Esophagus squamous epithelium (tissue), 5 donors: ENCODE measurements at places on chromosomes 5 and 9. TPM values are rescaled to one million over a fixed set of nuclear protein-coding genes. Genes with fewer than 3 reads are reported as not detected.

Gene PHF24
- total RNA-seq, result not detected

- no peak for DNase-seq
These were observed 14.2 kb downstream of the KIAA1958 start for GRCh38 chr9:112500842-112501241.

GRCh38 chr5:65654713-65655112, 29.9 kb downstream of the SHLD3 start:
- no peak for DNase-seq

DNA sequence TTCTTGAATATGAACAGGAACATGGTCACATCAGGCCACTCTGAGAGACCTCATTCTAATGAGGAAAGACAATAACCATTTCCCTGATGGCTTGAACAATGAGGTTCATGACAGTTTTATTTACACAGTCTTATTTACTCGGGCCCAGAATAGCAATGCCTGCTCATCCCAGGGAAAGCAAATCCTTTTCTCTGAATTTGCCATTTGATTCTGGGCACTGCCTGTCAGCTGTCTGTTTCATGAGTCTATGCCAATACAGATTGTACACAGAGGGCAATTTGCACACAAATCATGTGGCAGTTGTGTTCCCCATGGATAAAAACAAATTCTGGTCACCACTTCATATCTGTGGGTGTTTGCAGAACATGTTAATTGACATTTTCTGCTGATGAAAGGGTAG, 492.5 kb downstream of the ACTL7B start:
- no peak for DNase-seq

GRCh38 chr5:7653046-7653445, 197.9 kb downstream of the CFAP90 start:
- no peak for DNase-seq

Gene LHX6
- total RNA-seq, result not detected

DNA sequence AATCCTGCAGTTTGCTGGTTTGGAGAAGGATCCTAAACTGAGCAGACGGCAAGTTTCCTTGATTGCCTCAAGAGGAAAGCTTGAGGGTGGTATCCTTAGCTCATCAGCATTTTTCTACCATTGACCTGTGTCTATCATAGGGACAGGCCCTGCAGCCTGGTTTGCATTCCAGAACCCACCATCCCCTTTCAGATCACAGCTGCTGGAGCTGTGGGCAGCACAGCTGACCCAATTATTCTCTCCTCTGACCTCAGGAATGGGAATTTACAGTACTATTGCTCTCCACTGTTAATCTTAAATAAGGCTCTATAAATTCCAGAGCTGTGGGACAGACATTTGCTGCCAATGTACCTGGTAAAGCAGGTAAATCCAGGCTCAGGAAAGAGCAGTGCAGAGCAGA, 163.0 kb downstream of the SPOCK1 start:
- DNase-seq, result no peak

Gene PAEP
- total RNA-seq, result not detected

GRCh38 chr9:98150164-98150563, 31.1 kb upstream of the TRIM14 start:
- DNase-seq, result no peak

DNA sequence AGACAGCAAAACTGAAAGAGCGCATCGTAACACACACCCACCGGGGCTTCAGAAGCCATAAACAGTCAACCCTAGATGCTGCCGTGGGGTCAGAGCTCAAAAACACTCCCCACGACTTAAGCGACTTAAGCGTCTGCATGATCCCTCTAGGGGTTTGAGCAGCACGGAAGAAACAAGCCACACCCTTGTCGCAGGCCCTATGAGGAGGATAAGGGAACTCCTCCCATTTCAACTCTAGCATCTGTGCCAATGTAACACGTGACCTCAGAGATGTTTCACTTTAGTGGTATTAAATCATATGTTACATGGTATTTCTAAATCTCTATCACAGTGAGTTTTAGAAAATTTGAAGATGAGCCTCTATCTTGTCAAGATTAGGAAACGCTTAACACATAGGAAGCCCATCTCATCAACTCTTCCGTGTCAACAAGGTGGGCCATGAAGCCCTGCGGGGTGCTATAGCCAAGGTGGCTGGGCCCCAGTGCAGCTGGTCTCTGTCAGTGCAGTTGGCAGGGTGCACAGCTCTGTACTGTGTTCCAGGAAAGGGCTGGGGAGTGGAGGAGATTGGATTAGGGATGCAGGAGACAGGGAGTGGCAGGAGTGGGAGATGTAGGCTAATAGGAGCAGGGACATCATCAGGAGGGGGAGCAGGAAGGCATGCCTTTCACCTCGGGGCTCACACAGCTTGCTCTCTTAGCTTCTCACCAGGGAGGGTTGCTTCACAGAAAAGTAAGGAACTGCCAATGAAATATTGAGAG, 33.1 kb downstream of the ZCCHC9 start:
- DNase-seq, result no peak

DNA sequence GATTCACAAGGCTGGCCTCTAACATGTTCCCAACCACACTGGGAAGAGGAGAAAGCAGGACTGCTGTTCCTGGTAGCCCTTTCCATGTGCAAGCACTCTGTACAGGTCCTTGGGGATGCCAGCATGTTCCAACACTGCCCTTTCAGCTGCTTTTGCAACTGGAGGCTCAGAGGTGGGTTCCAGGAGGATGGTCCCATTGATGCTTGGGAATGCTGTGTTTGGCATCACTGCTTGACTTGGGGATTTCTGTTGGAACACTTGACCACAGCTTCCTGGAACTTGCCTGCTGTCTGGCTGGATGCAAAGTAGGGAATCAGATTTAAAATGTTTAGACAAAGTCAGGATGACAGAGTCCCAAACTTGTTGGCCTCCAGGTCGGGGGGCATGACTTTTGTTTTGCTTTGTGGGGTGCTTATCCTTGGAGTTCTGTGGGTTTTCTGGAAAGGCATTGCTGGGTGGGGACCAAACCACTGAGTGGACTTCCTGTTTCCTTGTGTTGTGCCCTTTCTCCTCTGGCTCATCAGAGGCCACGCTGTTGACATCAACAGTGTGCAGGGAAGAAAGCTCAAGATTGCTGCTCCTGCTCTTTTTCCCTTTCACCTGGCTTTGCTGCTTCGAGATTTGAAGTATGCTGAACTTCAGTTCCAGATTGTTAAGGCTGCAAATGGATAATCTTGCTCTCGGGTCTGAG, 148.5 kb upstream of the RPS23 start:
- DNase-seq, result no peak

Gene LECT2
- total RNA-seq, result not detected

- no peak for DNase-seq
These were observed 31.5 kb upstream of the ZCCHC9 start for GRCh38 chr5:81269751-81270393.

Gene PCYOX1L
- total RNA-seq, result 3.1 TPM

Gene FCN2
- not detected for total RNA-seq

Gene SYNPO
- total RNA-seq, result 4.1 TPM

Gene RAB24
- 24.0 TPM for total RNA-seq

GRCh38 chr5:74643111-74643562, 2.6 kb upstream of the ENC1 start:
- no peak for DNase-seq

- DNase-seq, result no peak
These were observed 49.9 kb upstream of the SLIT3 start for GRCh38 chr5:169350759-169351240.

GRCh38 chr9:94108584-94108983, 24.3 kb downstream of the PTPDC1 start:
- no peak for DNase-seq

Gene GZMA
- 3.7 TPM for total RNA-seq

Gene SPATA31D4
- total RNA-seq, result not detected

DNA sequence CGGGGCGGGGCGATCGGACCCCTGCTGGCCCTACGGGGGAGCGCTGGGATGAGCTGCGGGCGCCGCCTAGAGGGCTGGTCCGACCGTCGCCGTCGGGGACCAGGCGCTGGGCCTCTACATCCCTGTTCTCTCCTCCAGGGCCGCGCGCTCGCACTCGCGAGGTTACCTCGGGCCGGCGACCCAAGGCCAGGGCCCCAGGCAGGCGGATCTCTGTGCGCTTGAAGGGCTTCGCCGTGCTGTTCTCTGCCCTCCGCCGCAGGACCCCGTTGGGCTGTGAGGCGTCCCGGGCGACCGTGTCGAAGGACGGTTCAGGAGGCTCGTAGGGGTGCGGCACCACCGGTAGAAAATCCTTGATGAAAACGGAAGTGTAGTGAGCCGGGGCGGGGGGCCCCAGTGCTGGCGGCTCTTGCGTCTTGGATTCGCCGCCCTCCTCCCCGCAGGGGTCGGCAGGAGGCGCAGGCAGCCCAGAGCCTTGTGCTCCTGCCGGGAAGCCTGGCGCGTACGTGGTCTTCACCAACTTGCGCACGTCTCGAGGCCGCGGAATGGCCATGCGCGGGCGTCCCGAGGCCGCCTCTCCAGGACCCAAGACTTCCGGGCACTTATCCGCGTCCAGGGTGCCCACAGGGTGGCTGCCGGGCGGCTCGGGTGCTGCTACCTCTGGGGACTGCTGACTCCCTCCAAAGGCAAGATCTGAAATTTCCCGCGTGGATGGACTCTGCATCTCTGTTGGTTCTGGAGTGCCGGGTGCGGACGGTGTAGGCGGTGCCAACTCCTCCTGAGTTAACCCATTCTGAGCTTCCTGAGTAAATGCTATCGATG, 2.0 kb downstream of the PROB1 start:
- no peak for DNase-seq

DNA sequence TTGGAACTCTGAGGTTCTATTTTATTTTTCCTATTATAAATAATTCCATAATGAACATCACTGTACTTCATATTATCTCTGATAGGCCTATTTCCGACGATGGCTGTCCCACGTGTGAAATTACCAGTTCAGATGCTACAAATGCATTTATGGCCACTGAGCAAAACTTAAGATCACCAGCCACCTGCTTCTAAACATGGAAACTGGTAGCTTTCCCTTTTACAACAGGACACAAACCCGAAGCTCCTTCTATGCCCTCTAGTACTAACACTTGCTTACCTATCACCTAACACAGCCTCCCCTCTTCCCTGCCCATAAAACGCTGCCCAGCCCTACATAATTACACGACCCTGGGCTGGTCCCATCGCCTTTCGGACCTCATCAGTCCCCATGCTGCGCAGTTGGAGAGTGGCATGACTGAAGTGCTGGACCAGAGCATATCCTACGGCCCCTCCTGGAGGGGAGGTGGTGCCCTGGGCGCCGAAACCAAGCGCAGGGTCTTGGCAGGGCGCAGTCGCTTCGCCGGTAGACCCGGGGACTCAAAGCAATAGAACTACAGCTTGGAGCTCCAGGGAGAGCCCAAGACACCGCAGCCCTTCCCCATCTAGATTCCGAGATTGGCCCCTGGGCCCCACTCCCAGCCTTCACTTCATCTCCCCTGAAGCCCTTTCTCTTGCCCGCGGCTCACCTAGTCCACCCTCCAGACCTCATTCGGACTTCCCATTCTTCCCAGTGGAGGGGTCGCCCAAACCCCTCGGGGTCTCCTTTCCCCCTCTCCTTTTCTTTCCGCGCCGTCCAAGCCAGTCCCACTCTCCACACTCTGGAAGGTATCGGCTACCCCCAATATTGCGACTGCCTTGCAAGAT, 1.0 kb upstream of the SAP30L start:
- no peak for DNase-seq

- DNase-seq, result no peak
These were observed 250.6 kb upstream of the MAP3K1 start for GRCh38 chr5:56564541-56565282.

GRCh38 chr9:85516976-85517637, 224.6 kb downstream of the AGTPBP1 start:
- no peak for DNase-seq

Gene B4GALT7
- total RNA-seq, result 13.5 TPM

DNA sequence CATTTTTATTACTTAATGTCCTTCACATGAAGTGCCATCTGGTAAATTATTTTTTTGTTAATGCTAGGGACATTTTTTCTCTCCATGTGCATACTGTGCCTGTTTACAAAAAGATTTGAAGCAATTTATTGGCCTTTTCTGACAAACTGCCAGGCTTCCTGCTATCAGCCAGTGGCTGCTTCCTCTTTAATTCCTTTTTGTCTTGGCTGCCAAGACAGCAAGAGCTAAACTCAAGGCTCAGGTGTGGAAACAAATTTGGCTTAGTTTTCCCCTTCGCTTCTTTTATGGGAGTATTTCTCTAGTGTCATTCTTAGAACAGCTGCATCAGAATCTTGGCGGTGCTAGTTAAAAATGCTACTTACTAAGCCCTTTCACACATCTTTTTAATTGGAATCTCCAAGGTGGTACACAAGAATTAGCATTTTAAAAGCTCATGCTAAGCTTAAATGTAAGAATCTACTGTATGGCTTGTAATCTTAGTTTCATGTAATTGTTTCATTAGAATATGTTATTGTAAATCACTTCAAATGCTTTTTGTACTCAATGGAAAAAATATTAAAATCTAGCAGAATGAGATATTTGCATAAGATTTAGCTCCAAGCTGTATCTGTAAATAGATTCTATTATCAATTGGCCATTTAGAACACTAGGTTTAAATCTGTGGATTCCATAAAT, 134.2 kb upstream of the RASGRF2 start:
- no peak for DNase-seq

GRCh38 chr5:153094333-153094732, 396.1 kb upstream of the GRIA1 start:
- DNase-seq, result no peak

Gene LCNL1
- total RNA-seq, result not detected

Gene FOXD4
- not detected for total RNA-seq

- no peak for DNase-seq
These were observed 51.4 kb upstream of the NRARP start for GRCh38 chr9:137353223-137354152.

Gene PCDHGC3
- total RNA-seq, result 36.6 TPM

GRCh38 chr5:81044868-81045267, 84.7 kb downstream of the RASGRF2 start:
- no peak for DNase-seq

Gene PRRX2
- 1.9 TPM for total RNA-seq

GRCh38 chr5:115363879-115364278, 67.4 kb upstream of the CCDC112 start:
- DNase-seq, result no peak

GRCh38 chr9:108130905-108131304, 641.3 kb upstream of the KLF4 start:
- no peak for DNase-seq

Gene ITGA1
- 11.4 TPM for total RNA-seq

Gene PCDHGA5
- total RNA-seq, result 2.1 TPM

Gene PTBP3
- total RNA-seq, result 71.9 TPM

Gene ZNF366
- 2.1 TPM for total RNA-seq

GRCh38 chr5:83434946-83435345, 36.6 kb upstream of the VCAN start:
- no peak for DNase-seq

DNA sequence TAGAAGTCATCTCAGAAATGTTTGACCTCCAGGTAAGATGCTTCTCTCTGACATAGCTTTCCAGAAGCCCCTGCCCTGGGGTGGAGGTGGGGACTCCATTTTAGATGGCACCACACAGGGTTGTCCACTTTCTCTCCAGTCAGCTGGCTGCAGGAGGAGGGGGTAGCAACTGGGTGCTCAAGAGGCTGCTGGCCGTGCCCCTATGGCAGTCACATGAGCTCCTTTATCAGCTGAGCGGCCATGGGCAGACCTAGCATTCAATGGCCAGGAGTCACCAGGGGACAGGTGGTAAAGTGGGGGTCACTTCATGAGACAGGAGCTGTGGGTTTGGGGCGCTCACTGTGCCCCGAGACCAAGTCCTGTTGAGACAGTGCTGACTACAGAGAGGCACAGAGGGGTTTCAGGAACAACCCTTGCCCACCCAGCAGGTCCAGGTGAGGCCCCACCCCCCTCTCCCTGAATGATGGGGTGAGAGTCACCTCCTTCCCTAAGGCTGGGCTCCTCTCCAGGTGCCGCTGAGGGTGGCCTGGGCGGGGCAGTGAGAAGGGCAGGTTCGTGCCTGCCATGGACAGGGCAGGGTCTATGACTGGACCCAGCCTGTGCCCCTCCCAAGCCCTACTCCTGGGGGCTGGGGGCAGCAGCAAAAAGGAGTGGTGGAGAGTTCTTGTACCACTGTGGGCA, 642 bp downstream of the CSF2 start:
- DNase-seq, result no peak
